MCF 10A (cell line): ENCODE measurements at places on chromosomes 16 and 17. TPM values are rescaled to one million over a fixed set of nuclear protein-coding genes. Genes with fewer than 3 reads are reported as not detected.

DNA sequence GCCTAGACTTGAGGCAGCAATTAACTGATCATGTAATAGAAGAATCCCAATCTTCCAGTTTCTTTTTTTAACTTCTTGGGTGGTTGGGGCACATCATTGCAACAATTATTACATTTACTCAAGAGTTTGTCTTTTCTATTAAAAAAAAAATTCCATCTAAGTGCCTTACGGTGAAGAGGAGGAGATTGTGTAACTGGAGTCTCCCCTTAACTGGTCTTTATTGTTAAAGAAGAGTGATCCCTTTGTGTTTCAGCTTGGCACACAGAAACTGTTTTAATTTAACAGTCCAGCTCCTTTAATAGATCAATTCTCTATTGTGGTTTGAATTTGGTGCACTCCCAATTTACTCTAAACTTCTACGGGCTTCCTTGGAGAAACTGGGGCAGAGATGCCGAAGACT is 75.2 kb downstream of the FTO start:
- no peak overlapping the region for H3K27ac ChIP-seq
- no peak for DNase-seq
- H3K36me3 ChIP-seq: peaks cover 5% of the 10 kb centered on the region
- H3K27me3 ChIP-seq: no peaks in the 10 kb centered on the region

The ACSM3 gene
- total RNA-seq: 2.0 and 2.3 TPM in 2 replicates

The SBK1 gene
- 0.14 and 0.25 TPM in 2 replicates for total RNA-seq

- H3K36me3 ChIP-seq: peaks cover 6% of the 10 kb centered on the region
- peaks cover 12% of the 10 kb centered on the region for H3K4me1 ChIP-seq
- no peaks in the 10 kb centered on the region for H3K27me3 ChIP-seq
- H3K4me3 ChIP-seq: no peak overlapping the region
- no peak overlapping the region for H3K27ac ChIP-seq
Observed at GRCh38 chr17:4395111-4395478, 28.6 kb upstream of the UBE2G1 start.

- H3K27me3 ChIP-seq: no peaks in the 10 kb centered on the region
- H3K36me3 ChIP-seq: no peaks in the 10 kb centered on the region
- DNase-seq: no peak
- no peak overlapping the region for H3K4me3 ChIP-seq
- H3K27ac ChIP-seq: no peak overlapping the region
Observed at GRCh38 chr17:53321651-53322050, 501.1 kb upstream of the KIF2B start.

GRCh38 chr17:78842881-78843565 is 2.4 kb upstream of the USP36 start:
- no peak overlapping the region for H3K4me3 ChIP-seq
- DNase-seq: peak; percentile 56
- H3K27ac ChIP-seq: no peak overlapping the region
- no peaks in the 10 kb centered on the region for H3K27me3 ChIP-seq

GRCh38 chr16:88770461-88771293 is 14.3 kb downstream of the PIEZO1 start:
- H3K4me1 ChIP-seq: peaks cover 32% of the 10 kb centered on the region
- DNase-seq: peak; percentile 82
- no peaks in the 10 kb centered on the region for H3K27me3 ChIP-seq
- peak overlapping the region; percentile 57 for H3K4me3 ChIP-seq
- peak overlapping the region; percentile 61 for H3K27ac ChIP-seq
- H3K36me3 ChIP-seq: peaks cover 16% of the 10 kb centered on the region

DNA sequence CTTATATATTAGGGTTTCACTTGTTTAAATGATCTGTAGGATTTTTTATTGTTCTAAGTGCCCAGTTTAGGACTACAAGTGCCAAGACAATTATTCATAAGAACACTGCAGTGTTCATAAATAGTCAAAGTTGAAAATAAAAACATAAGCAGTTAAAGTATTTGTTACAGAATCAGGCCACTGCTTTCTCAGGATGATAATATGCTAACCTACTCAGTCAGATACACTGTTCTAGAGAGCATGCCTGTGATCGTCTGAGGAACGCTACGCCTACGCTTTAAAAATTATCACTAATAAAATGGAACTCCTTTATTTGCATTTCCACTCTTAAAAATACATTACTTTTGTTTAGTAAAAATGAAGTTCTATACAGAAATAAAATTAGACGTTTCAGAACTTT is 37.4 kb upstream of the TRAP1 start:
- H3K4me1 ChIP-seq: no peaks in the 10 kb centered on the region
- DNase-seq: no peak
- H3K27ac ChIP-seq: no peak overlapping the region

The PABPN1L gene
- total RNA-seq: not detected in 2 replicates
